ENCODE measurements at places on chromosomes 5 and 9. TPM values are rescaled to one million over a fixed set of nuclear protein-coding genes. Genes with fewer than 3 reads are reported as not detected.

The LCN9 gene
- total RNA-seq: not detected

The ACSL6 gene
- 3.1 TPM for total RNA-seq

The ECSCR gene
- 17.2 TPM for total RNA-seq

The ATP10B gene
- under 0.01 TPM for total RNA-seq

The SHROOM1 gene
- 1.6 TPM for total RNA-seq

The ERAP2 gene
- total RNA-seq: 20.9 TPM

The FREM1 gene
- 17.2 TPM for total RNA-seq

The TNFSF8 gene
- 1.0 TPM for total RNA-seq

The SLC1A3 gene
- total RNA-seq: 27.1 TPM

The LIFR gene
- total RNA-seq: 101 TPM

The ANKRD34B gene
- total RNA-seq: under 0.01 TPM

The C5orf34 gene
- 3.7 TPM for total RNA-seq

The WNT8A gene
- not detected for total RNA-seq

The UBQLN1 gene
- 92.4 TPM for total RNA-seq

The CEP72 gene
- 5.2 TPM for total RNA-seq
